ENCODE measurements at places on chromosomes 1 and 21.

DNA sequence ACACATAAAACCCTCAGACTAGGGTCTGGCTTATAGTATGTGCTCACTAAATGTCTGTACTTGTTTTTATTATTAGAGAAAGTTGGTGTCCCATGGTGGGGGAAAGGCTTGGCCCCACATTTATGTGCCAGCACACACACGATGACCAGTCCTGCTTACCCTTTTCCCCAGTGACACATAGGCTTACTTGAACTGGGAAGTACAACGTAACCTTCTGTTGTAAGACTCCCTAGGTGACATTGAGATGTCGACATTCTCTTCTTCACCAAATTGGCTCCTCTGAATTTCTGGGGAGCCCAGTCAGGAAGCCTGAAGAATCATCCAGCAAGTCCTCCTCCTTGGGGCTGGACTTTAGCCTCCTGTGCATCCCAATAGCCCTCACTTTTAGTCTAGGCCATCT lies 1.7 kb upstream of the MECR start:
- no peak for DNase-seq

DNA sequence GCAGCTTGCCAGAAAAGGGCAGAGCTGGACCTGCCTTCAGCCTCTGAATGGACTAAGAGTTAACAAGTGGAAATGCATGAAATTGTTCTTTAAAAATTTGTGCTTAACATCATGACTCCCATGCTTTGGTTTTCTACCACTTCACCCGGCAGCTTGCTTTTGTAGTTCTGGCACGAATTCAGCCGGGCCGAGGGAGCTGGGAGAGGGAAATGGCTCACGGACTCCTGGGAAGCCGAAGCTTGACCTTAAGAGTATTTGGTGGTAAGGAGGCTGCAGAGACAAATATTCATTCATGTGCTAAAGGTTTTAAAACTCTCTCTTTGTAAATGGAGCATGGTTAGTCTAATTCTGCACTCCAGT lies 17.2 kb upstream of the GFI1 start:
- no peak for DNase-seq

GRCh38 chr1:207946756-207947155 lies 35.8 kb upstream of the CD34 start:
- DNase-seq = no peak

DNA sequence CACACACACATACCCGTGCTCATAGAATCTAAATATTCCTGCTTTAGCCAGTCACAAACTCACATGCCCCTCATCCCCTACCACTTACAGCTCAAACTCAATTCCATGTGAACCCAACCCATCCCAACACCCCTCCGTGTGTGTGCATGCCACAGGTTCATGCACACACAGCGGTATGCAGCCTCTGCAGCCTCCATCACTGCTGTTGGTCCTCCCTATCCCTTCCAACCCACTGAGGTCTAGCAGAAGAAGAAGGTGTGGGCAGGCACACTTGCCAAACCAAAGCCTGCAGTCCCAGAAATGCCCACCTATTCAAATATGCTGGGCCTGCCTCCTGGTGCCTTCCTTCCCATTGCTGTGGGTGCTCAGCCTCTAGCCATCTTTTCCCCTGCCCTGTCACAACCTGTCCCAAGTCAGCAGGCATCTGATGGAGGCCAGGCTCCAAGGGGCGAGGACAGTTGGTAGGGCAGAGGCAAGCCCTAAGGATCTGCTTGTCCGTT lies 26.2 kb downstream of the SLC2A1 start:
- no peak for DNase-seq

- no peak for DNase-seq
Observed at GRCh38 chr1:239868058-239868832, 223.4 kb upstream of the FMN2 start.

- peak; percentile 44 for DNase-seq
Observed at GRCh38 chr1:202159534-202160371, 649 bp downstream of the PTPN7 start.

GRCh38 chr1:232244426-232244825 lies 385.5 kb downstream of the SIPA1L2 start:
- no peak for DNase-seq

GRCh38 chr1:34792424-34792823 lies 375 bp upstream of the GJA4 start:
- no peak for DNase-seq

DNA sequence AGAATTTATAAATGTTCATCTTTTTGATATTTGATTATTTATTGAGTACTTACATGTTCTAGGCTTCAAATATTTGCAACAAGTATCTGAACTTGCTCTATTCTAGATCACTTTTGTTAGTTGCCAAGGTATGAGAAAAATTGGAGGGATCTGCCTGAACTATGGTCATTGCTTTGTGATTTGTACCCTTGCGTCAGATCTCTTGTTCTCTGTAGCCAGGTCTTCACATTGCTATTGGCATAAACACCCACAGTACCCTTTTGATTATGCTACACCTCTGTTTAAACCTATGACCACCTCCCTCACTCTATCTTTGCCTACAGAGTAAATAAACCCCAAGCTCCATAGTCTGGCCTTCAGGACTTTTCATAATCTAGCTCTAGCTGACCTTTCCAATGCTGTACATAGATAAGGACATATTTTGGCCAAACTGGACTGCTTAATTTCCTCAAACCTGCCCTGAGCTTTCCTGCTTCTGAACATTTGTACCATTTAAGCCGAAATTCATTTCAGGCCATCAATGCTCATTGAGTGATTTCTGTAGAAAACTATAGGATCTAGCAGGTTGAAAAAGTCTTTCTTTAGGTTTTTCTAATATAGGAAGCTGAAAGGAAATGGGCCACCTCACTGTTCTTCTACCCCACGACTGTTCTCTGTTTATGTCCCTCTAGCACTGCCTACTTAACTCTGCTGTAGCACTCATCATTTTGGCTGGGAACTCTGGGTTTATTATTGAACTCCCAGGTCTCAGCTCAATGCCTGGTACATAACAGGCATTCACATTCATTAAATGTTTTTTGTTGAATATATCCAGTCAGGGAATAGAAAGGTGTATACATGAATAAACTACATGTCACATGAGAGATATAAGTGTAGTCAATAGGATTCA lies 84.9 kb downstream of the PPP1R12B start:
- DNase-seq = no peak

GRCh38 chr1:117735045-117735992 lies 129.5 kb downstream of the TENT5C start:
- DNase-seq = no peak

DNA sequence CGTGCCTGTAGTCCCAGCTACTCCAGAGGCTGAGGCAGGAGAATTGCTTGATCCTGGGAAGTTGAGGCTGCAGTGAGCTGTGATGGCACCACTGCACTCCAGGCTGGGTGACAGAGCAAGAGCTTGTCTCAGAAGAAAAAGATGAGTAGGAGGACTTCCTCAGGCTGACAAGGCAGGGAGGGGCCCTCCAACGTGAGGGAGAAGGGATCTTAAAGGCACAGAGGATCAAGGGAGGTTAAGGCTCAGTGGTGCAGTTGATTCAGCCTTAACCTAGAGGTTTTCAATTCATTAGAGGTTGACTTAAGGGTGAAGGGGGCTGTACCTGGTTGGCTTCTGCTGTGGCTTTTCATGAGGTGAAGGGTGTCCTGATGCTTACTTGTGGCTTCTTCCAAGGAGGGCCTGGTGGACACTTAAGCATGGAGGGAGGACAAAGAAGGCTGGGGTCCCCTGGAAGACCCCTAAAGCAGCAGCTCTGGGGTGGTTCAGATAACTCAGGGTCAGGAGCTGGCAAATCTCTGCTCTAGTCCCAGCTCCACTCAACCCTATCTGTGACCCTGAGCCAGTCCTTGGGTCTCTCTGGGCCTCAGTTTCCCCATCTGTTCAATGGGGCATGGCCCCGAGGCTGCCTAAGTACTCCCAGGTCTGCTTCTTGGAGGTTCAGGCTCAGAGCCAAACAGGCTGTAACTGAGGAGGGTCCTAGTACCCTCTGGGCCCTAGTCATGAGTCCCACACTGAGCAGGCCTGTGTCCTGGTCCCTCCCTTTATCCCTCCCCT lies 6.3 kb downstream of the EXTL1 start:
- DNase-seq = no peak

DNA sequence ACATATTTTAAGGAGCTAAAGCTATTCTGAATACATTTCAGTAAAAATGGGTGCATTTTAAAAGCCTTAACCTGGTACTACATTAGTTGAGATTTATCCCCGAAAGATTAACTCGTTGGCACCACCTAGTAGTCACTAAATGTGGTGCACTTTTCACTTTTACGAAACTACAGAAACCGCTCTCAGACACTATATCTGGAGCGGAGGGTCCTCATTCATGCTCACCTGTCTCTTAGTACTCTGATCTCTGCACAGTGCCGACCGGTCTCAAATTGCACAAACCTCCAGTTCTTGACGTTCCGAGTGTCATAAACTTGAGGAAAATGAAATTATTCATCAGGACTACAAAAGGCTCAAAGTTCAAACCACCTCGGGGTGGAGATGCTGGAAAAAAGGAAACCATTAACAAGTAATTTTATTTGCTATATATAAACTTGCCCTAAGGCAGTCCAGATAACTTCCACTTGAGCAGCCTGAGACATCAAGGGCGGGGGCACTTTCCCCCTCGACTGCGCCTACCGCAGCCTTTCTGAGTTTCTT lies 722 bp downstream of the LZIC start:
- no peak for DNase-seq
